ENCODE measurements at places on chromosomes 12 and 14. TPM values are rescaled to one million over a fixed set of nuclear protein-coding genes. Genes with fewer than 3 reads are reported as not detected.

DNA sequence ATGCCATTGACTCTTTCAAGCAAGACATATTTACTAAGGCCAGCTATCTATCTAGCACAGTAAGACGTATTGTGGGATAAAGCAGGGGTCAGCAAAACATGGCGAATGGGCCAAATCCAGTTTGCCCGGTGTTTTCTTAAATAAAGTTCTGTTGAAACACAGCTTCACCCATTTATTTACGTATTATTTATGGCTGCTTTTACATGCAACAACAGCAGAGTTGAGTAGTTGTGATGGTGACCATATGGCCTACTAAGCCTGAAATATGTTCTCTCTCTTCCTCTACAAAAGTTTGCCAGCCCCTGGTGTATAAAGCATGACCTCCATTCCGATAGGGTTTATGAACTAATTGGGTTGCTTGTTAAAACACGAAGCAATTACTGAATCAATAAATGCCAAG is 322.1 kb downstream of the CCDC91 start:
- no peak for DNase-seq

- no peak for DNase-seq
These were observed 115.0 kb downstream of the TSPAN9 start for GRCh38 chr12:3192221-3192620.

GRCh38 chr12:130713581-130713991 is 2.5 kb downstream of the RIMBP2 start:
- no peak for DNase-seq

DNA sequence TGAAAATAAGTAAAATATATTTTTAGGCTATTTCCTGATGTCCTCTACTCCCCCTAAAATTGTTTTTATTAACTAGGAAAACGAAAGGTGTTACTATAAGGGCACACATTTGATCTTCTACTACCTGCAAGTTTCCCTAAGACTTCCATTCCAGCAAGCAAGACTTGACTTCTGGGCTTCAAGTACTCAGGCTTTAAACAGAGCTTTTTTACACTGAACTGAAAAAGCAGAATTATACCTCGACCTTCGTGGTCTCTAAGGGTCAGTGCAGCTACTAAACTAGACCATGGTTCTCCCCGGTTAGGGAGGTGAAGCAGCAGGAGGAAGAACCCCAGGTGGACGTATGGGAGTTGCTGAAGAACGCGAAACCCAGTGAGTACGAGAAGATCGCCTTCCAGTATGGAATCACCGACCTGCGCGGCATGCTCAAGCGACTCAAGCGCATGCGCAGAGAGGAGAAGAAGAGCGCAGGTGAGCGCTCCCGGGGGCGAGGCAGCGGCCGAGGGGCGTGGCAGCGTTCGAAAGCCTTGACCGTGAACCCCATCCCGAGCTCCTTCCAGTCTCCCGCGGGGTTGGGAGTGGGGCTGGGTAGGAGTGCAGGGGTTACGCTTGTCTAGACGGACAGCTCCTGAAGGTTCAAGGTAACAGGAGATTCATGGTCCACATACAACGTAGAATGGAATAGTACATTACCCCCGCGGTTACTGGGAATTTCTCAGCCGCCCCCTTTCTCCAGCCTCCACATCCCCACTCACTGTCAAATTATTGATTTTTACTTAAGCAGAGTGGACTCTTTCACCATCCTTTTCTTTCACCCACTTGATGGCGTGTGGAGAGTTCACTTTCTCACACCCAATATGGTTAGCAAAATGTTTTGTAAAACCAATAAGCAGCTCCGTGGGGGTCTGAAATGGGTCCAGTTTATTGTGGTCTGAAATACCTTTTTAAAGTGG is 47.6 kb downstream of the MYBPC1 start:
- peak; percentile 22 for DNase-seq

GRCh38 chr12:113340061-113340460 is 5.2 kb upstream of the SLC8B1 start:
- no peak for DNase-seq

GRCh38 chr14:103326078-103326477 is 8.0 kb upstream of the EIF5 start:
- DNase-seq: no peak

- DNase-seq: peak; percentile 66
These were observed 292.9 kb downstream of the BMP4 start for GRCh38 chr14:53663709-53664108.

DNA sequence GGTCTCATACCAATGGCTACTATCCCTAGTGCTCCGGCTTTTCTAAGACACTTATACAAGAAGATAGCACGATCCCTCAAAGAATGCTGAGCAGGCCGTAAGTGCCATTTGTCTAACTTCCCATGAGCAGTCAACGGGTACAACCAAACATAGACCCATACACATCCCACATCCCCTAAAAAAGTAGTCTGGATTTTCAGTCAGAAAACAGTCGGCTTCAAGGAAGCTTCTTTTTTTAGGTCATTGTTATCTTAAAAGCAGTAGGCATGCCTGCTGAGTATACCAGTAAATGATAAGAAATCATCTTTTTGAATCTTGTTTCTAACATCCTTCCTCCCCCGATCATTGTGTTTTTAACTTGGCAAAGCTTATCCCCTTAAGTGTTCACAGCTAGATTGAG is 19.8 kb downstream of the OSBPL8 start:
- DNase-seq: no peak

DNA sequence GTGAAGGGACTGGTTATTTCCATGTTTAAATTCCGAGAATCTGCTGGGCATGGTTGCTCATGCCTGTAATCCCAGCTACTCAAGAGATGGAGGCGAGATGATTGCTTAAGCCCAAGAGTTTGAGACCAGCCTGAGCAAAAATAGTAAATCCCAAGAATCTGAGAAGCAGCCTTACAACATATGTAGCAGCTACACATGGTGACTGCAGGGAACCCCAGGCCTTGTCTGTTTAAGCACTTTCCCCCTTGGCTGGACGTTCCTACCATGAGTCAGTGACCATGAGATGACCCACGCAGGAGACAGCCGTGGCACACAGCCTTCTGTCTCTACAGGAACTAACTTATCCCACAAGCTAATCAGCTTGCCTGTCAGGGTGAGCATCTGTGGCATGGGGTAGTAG is 5.5 kb upstream of the SLC24A4 start:
- DNase-seq: no peak

- DNase-seq: no peak
These were observed 47.2 kb downstream of the CCDC91 start for GRCh38 chr12:28237423-28237822.

DNA sequence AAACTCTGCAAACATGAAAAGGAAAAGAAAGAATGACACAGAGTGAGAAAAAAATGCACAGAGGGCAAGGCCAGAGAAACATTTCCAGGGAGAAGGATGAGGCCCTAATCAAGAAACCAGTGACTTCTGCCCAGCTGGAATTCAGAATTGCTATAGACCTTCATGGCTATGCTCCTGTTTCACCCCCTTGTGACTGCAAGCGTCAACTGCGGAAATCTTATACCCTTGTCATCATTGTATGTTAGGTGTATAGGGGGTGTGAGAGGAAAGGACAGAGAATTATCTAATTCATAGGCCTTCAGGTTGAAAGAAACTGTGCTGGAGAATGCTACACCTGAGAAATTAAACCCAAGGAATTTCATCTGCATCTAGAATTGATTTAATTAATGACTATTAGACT is 117.5 kb downstream of the SLC25A21 start:
- DNase-seq: no peak

- DNase-seq: peak; percentile 23
These were observed 38.0 kb downstream of the BTG1 start for GRCh38 chr12:92107621-92108131.

GRCh38 chr12:14845350-14845750 is 2.0 kb upstream of the ART4 start:
- DNase-seq: peak; percentile 51

DNA sequence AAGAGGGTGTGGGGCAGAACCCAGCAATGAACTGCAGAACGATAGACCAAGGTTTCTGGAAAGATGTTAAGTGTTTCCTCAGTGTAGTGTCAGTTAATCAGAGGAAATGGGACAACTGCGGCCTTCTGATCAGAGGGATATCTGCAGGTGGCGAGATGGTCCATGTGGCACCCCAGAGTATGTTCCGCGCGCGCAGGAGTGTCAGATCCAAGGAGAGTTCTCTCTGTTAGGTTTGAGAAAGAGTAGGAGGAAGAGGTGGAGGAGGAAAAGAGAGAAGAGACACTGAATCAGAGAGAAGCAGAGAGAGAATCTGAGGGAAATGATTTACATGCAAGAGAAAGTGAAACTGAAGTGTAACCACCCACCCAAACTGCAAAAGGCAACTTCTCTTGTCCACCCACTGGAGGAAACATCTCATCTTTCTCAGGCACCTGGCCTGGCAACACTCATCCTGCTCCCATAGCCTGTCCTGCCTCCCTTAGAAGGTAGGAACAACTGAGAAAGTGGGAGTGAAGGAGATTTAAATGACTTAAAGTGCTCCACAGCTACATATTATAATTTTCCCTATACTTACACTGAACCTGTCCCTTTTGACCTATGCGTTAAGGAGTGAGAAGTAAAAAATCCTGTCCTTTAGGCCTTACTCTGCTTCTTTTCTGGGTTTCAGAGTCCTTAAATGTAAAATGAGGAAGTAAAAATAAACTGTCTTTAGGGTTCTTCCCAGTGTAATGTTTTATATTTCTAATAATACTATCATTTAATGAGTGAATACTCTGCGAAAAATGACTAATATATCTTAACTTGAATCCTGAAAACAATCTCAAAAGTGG is 6.8 kb upstream of the TESPA1 start:
- no peak for DNase-seq

GRCh38 chr12:121776190-121777098 is 17.0 kb downstream of the RHOF start:
- DNase-seq: peak; percentile 55

DNA sequence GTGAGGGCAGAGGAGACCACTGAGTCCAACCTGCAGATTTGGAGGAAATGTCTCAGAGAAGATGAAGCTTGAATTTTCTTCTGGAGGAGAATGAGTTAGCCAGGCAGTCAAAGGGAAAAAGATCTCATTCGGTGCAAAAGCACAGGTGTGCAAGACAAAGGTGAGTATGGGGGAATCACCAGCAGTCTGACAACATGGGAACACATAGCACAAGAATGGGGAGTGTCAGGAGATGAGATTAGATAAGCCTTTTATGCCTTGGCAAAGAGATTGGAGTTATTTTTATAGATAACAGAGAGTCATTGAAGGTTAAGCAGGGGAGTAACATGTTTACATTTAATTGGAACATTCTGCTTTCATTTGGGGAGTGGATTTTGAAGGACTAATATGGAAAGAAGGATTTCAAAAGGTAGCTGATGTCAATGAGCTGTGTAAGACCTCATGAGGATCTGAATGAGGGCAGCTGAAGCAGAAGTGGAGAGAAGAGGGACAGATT is 171.3 kb upstream of the NTF3 start:
- DNase-seq: no peak

GRCh38 chr14:68145539-68145938 is 326.0 kb downstream of the RAD51B start:
- DNase-seq: no peak

DNA sequence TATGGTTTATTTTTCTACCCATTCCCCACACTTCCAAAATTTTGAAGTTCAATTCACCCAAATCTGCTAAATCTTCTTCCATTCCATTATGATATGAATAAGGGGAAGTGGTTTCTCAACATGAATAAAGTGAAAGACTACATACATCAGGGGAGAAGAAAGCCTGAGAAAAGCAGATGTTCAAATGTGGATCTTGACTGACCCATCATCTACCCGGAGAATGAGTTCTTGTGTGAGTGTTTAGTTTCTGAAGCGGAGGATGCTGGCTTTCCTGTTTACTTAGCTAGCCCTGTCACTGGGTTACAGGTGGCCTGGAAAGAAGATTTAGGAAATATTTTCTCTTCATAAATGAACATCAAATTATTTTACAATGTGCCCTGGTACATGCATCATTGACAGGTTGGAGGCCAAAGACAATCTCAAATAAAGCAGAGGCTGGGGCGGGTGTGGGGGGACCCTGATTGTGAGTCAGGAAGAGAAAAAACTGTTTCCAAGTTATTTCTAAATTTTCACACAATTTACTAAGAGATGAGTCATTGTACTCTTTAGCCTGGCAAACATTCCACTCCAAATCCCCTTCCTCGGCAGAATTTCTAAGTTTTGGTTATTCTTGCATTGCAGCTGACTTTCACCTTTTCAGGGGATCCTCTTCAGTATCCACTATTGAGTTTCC is 135.6 kb downstream of the SLC25A21 start:
- no peak for DNase-seq

- peak; percentile 51 for DNase-seq
These were observed 4.0 kb downstream of the P2RX2 start for GRCh38 chr12:132622437-132623071.

DNA sequence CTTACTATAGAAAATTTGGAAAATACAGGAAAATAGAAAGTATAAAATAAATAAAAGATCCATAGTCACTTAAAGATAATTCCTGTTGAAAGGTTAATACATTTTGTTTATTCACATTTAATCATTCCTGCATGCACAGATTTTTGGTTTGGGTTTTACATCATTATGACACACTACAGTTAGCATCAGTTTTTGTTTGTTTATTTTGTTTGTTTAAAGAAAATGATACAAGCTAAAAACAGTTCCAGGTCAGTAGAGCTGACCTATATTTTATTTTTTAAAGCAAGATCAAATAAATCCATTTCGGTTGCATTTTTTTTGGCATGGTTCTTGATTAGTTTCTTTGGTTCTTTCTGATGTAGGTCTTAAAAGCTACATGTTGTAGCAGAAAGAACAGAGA is 68.8 kb upstream of the CCDC91 start:
- no peak for DNase-seq

- peak; percentile 88 for DNase-seq
These were observed 31.2 kb downstream of the SRGAP1 start for GRCh38 chr12:63875703-63876102.

Gene CD69
- total RNA-seq: 5.2 TPM

Gene GPR84
- total RNA-seq: 1.5 TPM

Gene TMEM119
- total RNA-seq: 31.9 TPM

Gene KCNC2
- 0.06 TPM for total RNA-seq

Gene ERP27
- total RNA-seq: 13.6 TPM

Gene PLEKHH1
- total RNA-seq: 2.9 TPM

Gene KITLG
- total RNA-seq: 142 TPM

Gene FOXN4
- 0.26 TPM for total RNA-seq

Gene OAS2
- 11.3 TPM for total RNA-seq

Gene CIT
- total RNA-seq: 29.3 TPM

Gene PLEK2
- 4.9 TPM for total RNA-seq

Gene SLC8A3
- total RNA-seq: 3.7 TPM

Gene TRIP11
- 56.4 TPM for total RNA-seq

Gene TMTC1
- 33.6 TPM for total RNA-seq
